Stimulated activated CD8-positive, alpha-beta memory T cell treated with anti-CD3 and anti-CD28 coated beads, Interleukin-4, amount 100 ng/mL, for 24 hours (primary cell): ENCODE measurements at places on chromosomes 2 and 18.

GRCh38 chr2:8679567-8679826 lies 2.4 kb upstream of the ID2 start:
- DNase-seq: no peak

- DNase-seq: no peak
Observed at GRCh38 chr2:129935118-129935517, 44.3 kb upstream of the RAB6C start.

GRCh38 chr18:76328140-76328539 lies 166.9 kb downstream of the ZNF516 start:
- no peak for DNase-seq

GRCh38 chr2:134452042-134452733 lies 198.3 kb downstream of the MGAT5 start:
- no peak for DNase-seq
